ENCODE measurements at places on chromosomes 2 and 18.

GRCh38 chr18:703213-703967, 9.0 kb downstream of the ENOSF1 start:
- DNase-seq: no peak

GRCh38 chr18:23069481-23069880, 65.8 kb upstream of the CABLES1 start:
- no peak for DNase-seq

DNA sequence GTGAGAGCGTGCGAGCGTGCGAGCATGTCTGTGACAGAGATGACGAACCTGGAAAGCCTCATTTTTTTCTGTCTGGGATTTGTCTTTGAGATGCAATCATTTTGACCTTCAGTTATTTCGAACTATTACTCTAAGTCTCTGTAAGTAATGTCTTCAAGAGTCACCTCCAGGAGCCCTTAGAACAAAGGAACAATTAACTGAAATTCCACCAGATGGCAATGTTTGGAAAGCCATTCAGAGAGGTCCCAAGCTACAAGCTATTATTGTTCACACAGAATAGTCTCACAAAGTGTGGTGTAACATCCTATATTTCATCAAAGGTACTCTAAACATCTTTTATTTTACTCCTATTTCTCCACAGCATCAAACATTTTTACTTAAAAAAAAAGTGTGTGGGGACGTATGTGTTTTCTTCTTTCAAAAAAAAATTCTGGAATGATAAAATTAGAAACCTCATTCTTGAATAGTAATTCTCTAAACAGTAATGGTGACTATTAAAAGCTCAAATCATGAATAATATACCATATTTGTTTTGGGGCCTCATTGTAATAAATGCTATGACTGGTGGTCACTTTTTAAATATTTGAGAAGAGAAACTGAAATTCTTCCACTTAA, 35.1 kb upstream of the MAPRE2 start:
- DNase-seq: no peak

GRCh38 chr2:219155054-219155644, 5.5 kb downstream of the NHEJ1 start:
- DNase-seq: peak; percentile 13

DNA sequence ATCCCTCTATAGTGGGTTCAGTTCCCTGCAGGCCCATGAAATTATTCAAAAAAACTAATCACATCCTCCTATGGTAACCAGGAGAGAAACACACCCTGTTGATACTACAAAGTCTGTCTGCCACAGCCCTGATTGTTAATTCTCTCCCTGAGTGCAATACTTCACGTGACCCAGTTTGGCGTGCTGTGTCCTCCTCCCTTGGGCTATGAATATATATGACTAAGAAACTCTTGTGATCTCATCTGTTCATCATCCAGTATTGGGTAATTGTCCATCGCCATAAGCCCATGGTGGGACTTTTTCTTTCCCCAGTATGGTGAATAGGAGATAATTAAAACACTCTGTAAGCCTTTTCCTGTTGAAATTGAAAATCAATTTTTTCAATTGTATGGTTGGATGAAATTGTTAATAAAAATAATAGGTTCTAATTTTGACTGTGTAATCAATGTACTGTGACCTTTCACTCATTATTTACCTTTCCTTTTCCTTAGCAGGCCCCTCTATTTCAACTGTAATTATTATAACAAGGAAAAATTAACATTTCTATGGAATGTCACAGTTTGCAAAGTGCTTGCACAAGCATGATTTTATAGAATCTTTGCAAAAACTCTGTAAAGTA, 1822.6 kb downstream of the SUCLG1 start:
- no peak for DNase-seq

DNA sequence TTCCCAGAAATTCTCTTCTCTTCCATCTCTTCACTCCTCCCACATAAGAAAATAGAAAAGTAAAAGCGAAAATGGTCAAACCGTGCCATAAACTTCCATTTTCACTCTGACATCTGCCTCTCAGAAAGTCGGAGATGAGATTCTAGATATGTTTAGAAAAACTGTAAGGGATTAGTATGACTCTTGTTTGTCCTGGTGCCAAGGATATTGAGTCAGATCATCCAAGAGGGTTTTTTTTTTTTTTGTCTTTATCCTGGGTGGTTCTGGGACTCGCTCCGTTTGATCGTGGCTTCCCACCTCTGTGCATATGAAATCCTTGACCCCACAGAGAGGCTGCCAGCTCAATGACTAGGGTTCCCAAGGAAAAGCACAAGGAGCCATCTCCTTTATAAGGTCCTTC, 17.3 kb downstream of the EN1 start:
- DNase-seq: no peak

GRCh38 chr2:127650041-127650784, 4.3 kb downstream of the GPR17 start:
- DNase-seq: no peak

- no peak for DNase-seq
Observed at GRCh38 chr2:479490-480176, 191.7 kb upstream of the ALKAL2 start.

DNA sequence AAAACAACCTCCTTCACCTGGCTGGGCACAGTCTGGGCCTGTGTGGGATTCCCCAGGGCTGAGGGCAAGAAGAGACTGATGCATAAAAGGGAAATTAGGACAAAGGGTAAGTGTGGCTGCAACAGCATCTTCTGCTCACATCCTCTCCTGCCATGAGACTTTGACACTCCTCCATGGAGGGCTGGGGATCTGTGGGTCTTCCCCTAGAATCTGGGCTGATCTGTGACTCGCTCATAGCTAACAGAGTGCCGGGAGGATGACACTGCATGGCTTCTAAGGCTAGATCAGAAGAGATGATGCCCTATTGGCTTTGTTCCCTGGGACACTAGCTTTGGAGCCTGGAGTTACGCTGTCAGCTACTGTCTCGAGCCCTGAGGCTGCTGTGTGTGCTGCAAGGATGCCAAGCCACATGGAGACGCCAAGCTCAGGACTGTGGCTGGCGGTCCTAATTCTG, 24.3 kb downstream of the MOCOS start:
- no peak for DNase-seq

- no peak for DNase-seq
Observed at GRCh38 chr2:172833898-172834297, 98.3 kb downstream of the RAPGEF4 start.

DNA sequence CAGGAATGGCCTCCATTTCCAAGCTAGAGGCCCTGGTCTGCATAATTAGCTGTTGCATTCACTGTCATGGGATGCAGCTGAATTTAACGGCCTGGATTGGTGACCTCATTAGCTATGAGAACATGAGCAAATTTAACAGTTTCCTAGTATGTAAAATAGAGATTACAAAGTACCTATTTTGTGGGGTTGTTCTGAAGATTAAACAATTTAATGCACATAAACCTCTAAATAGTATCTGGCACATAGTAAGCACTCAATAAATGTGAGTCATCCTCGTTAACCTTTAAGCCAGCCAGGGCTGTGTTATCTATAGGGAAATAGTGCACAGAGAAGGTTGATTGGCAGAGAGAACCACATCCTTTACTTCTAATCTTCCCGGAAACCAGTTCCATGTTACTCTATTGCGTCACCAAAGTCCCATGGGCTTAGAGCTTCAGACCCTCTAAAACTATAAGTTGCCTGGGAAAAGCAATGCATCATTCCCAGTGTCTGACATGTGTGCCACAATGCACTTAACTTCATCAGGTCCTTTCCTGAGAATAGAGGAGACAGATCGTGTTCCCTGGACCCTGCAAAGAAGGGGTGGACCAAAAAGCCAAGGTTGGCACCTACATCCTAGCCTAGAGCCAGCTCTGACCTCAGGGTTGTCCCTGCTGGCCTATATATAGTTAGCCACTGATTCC, 196.5 kb downstream of the LNPK start:
- DNase-seq: no peak

DNA sequence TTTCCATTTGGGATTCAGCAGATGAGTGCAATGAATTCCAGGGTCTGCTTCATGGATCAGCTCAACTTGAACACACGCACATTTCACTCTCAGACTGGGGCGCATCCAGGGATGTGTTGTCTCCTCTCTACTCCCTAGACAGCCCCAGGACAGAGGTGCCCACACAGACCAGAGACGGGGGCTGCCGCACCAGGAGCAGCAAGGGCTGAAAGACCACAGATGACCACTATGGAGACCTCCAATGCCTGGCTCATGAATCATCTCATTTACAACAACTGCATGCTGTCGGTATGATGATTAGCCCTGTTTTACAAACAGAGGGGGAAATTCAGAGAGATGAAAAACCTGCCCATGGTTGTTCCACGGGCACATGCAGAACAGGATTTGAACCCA, 63.1 kb downstream of the CYP26B1 start:
- no peak for DNase-seq

DNA sequence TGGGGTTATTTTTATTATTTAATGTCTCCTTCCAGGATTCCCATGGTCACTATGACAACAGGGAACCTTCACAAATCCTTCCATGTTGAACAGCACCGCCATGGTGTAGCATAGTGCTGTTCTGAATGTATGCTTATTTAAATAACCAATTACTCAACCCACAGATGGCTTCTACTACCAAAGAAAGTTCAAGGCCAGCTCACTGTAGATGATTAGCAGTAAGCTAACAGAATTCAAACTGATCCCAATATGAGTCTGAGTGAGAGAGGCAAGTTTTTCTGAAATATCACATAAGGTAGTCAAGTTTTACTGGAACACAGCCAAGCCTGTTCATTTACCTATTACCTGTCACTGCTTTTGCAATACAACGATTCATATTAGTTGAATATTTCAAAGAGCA, 51.2 kb downstream of the CLASP1 start:
- DNase-seq: no peak

DNA sequence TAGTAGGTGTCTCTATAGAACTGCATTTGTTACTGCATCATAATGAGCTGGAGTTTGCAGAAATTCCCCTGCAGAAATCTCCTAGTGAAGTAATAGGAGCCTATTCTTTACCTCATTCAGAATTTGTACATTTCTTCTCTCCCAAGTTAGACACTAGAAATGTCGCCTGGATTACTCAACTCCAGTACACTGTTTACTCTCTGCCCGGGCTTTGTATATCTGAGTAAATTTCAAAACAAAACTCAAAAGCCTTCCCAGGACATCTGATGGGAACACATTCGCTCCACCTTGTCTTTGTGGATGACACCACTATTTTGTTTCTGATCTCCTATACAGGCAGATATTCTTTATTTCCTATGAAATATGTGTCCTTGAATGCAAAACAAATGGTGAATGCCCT, 76.8 kb downstream of the POU3F3 start:
- DNase-seq: no peak

DNA sequence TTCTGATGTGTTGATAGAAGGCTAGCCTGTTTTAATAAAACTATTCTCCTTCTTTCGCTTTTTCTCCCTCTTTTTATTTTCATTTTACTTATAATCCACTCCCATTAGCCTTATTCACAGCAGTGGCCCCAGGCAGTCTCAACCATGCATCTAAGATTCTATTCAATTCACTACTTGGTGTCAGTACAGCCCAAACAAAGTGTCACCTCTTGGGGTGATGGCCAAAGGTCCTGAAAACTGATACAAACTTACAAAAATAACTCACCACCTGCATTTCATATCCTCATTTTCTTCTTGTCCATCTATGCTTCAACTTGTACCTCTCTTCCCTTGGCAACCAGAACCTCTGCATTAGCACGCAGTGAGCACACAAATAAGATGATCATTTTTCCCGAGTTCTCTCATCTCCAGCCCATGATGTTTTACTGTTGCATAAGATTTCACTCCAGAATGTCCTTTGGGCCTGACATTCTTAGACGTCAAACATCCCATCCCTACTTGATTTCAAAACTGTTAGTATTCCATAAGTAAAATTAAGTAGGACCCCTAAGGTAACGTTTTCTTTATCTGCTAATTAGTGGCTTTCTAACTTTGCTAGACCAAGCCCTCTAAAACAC, 559.3 kb upstream of the TNP1 start:
- no peak for DNase-seq

GRCh38 chr2:211085056-211085680, 528.8 kb downstream of the CPS1 start:
- no peak for DNase-seq

GRCh38 chr2:127623388-127624319, 22.3 kb upstream of the GPR17 start:
- DNase-seq: no peak

DNA sequence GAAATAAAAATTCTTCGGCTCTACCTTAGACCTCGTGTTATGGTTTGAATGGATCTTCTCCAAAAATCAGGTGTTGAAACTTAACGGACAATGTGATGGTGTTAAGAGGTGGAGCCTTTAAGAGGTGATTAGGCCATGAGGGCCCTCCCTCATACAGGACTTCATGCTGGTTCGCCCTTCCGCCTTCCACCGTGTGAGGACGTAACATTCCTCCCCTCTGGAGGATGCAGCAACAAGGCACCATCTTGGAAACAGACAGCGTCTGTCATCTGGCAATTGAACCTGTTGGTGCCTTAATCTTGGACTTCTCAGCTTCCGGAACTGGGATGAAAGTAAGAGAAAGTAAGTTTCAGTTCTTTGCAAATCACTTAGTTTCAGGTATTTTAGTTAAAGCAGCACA, 126.3 kb upstream of the SPRED2 start:
- DNase-seq: no peak

- peak; percentile 82 for DNase-seq
Observed at GRCh38 chr2:100416935-100417710, at the start of gene CHST10. CHST10 (minus strand) TSS chr2:100417668; CDS start chr2:100406675, 10,993 bp downstream.

DNA sequence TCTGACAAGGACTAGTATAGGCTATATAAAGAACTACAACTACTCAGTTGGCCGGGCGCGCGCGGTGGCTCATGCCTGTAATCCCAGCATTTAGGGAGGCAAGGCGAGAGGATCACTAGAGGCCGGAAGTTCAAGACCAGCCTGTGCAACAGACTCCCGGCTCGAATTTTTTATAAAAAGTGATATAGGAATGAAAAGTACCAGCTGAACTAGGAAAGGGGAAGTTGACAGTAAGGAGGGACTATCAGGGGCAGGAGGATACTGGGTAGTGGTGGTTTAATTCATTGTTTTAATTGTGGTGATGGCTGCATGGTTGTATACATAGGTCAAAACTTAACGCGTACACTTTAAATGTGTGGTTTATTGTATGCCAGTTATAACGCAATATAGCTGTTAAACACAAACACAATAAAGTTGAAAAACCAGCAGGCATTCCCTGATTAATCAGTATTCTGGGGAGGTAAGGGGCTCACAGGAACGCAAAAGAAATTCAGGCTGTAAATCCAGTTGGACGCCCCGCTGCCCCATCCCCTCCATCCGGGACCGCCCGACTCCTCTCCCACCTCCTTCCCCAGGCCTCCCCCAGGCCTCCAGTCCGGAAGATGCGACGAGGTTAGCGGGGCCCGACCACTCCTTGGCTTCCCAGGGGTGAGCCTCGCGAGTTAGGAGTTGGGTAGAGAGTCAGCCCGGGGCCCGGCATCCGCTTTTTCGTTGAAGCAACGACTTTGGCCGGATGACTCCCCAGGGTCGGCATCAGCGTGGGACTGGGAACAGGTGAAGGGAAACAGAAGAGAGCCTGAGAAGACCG, 746 bp upstream of the POLR1B start:
- DNase-seq: peak; percentile 88

DNA sequence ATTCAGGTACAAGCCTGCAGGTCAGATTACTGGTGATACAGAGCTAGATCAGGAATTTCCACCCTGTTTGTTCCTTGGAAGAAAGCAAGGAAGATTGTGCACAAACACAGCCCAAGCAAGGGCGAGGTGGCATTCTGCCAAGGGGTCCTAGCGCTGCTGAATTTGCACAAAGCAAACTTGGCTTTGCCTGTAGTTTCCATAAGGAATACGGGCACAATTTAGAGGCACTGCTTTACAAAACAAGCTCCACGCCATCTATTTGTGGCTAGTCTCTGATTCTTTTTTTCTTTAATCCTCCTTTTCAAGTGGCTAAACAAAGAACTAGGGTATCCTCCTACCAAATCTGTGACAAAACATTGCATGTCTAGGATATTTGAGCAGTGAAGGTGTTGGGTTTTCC, 195.5 kb upstream of the ACVR2A start:
- DNase-seq: no peak

- no peak for DNase-seq
Observed at GRCh38 chr2:238252766-238253630, 13.2 kb upstream of the HES6 start.

Data from nucleus accumbens (tissue), 56 donors.